GM23248 (cell line): ENCODE measurements at places on chromosomes 2 and 18. TPM values are rescaled to one million over a fixed set of nuclear protein-coding genes. Genes with fewer than 3 reads are reported as not detected.

Gene ST8SIA5
- total RNA-seq, result 0.13 TPM in 1 of 2 replicates, not detected in the other

Gene FTCDNL1
- total RNA-seq, result 0.13 and 0.65 TPM in 2 replicates

Gene RPRM
- not detected in 2 replicates for total RNA-seq

Gene IL36G
- not detected in 2 replicates for total RNA-seq

Gene RGPD4
- not detected in 2 replicates for total RNA-seq

Gene HOXD12
- 0.22 TPM in 1 of 2 replicates, not detected in the other for total RNA-seq

Gene PRSS56
- not detected in 2 replicates for total RNA-seq

Gene DSG2
- under 0.01 TPM in 1 of 2 replicates, not detected in the other for total RNA-seq

Gene GNLY
- total RNA-seq, result not detected in 2 replicates

Gene CD226
- total RNA-seq, result 1.3 and 2.1 TPM in 2 replicates

Gene PPP1R1C
- total RNA-seq, result not detected in 2 replicates

Gene PSMA8
- not detected in 2 replicates for total RNA-seq

Gene PSTPIP2
- 2.8 and 3.8 TPM in 2 replicates for total RNA-seq

Gene ME2
- total RNA-seq, result 24.5 and 32.2 TPM in 2 replicates

Gene ANKRD12
- total RNA-seq, result 16.5 and 29.6 TPM in 2 replicates

Gene NEB
- total RNA-seq, result 1.3 and 1.5 TPM in 2 replicates

Gene SP5
- total RNA-seq, result not detected in 2 replicates

Gene SERPINE2
- total RNA-seq, result 1,671 and 1,864 TPM in 2 replicates

Gene NOL4
- not detected in 2 replicates for total RNA-seq

Gene TMEM169
- under 0.01 TPM in 1 of 2 replicates, not detected in the other for total RNA-seq

Gene RGPD8
- total RNA-seq, result 11.6 and 16.8 TPM in 2 replicates

Gene SERPINB10
- not detected in 2 replicates for total RNA-seq
